ENCODE measurements at places on chromosomes 4 and X.

DNA sequence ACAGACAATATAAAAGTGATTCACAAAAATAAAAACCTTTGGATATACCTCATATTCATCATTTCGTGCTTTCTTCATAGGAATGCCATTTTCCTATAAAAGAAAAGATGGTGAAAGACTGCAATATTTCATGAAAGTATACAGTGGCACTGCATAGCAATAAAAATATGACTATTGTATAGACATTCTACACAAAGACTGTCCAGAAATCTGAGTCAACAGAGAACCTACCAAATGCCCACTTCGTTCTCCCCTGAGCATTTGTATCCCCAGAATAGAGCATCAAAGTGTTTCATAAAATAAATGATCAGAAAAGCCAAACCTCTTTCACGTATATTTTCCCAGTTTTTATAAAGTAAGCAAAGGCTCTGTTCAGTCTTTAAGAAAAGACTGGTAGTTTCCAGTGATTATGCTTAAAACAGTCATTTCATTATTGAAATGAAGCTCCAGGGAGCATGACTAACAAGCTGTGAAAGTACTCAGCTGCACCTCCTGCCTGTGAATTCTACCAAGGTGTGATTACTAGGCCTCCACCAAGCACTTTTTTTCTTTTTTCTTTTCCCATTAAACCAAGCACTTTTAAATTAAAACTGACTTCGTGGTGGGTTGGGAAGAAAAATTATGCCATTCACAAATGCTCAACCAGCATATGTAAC lies 20.2 kb downstream of the PPA2 start:
- DNase-seq = no peak

DNA sequence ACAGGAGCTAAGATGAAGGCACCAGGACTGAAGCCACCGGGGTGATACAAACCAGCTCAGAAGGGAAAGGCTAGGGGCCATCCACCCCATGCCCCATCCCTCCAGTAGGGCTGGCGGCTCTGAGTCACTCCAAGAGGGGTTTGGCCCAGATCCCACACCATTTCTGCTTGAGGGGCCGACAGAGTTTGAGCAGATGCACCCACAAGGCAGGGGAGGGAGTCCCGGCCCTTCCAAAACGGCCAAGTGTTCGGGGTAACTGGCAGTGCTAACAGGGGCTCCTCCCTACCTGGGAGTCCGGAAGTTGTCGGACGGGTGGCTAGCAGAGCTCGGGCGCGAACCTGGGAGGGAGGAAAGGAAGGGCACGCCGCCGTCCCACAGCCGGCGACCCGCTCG lies 412 bp downstream of the SLC10A3 start:
- DNase-seq = no peak

DNA sequence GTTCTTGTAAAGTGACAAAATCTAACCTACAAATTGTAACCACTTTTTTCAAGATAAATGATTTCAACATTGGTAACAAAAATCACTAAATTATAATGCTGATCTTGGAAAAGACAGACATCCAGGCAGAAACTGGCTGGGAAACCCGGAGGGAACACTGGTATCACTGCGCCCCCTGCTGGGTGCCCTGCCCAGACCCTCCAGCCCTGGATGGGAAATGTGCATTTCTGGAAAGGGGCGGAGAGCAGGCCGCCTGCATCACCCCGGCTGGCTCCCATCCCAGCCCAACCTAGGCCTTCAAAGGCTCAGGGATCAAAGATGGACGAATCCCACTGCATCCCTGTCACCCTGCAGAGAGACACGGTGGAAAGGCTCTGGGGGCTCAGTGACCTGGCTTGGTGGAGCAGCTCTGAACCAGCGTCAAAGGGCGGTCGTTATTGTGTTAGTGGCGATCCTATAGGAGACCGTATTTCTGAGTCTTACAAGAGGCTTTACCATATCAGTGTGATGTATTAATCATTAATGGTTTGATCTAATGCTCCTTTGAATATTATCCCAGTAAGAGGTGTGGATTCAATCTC lies 37.3 kb downstream of the ACOX3 start:
- DNase-seq = peak; percentile 82

DNA sequence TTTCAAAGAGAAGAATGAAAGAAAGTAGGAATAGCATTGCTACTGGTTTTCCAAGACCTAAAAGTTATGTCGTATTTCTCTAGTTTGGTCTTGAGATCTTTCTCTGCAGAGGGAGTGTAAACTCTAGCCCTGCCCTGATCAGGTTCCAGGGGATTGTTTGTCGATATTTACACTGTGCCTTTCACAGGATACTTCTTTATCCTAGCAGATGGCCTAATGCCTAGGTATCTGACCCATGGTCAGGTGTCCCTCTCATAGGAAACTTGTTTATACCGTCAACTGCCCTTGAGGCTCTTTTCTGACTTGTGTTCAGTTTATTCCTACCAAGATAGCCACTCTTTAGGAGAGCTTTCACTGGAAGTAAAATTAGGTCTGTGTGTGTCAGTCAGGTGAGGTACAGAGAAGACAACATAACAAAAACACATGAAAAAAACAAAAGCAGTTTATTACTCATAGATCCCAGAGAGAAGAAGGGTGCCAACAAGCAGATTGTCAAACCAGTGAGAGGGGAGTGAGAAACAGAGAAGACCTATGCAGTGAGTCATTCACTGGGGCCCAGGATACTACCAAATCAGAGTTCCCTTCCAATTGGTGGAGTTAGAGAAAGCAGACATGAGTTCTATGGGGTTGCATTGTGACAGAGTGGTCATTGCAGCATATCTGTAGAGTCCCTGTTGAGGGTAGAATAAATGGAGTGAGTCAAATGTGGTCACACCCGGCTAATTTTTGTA lies 40.6 kb upstream of the THOC2 start:
- no peak for DNase-seq

GRCh38 chr4:97953171-97953941 lies 189.9 kb downstream of the STPG2 start:
- DNase-seq = no peak

- no peak for DNase-seq
Measured at GRCh38 chrX:37314531-37314930, 34.6 kb upstream of the PRRG1 start.

- no peak for DNase-seq
Measured at GRCh38 chr4:5957076-5957475, 61.2 kb downstream of the C4orf50 start.

DNA sequence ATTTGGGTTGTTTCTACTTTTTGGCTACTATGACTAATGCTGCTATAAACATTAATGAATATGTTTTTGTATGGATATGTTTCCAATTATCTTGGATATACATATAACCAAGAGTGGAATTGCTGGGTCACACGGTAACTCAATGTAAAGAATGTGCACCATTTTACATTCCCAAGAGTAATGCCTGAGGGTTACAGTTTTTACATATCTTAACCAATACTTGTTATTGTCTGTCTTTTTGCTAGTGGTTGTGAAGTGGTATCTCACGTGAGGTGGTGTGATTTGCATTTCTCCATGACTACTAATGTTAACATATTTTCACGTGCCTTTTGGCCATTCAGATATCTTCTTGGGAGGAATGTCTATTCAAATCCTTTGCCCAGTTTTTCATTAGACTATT lies 200.3 kb upstream of the MAB21L2 start:
- DNase-seq = no peak

DNA sequence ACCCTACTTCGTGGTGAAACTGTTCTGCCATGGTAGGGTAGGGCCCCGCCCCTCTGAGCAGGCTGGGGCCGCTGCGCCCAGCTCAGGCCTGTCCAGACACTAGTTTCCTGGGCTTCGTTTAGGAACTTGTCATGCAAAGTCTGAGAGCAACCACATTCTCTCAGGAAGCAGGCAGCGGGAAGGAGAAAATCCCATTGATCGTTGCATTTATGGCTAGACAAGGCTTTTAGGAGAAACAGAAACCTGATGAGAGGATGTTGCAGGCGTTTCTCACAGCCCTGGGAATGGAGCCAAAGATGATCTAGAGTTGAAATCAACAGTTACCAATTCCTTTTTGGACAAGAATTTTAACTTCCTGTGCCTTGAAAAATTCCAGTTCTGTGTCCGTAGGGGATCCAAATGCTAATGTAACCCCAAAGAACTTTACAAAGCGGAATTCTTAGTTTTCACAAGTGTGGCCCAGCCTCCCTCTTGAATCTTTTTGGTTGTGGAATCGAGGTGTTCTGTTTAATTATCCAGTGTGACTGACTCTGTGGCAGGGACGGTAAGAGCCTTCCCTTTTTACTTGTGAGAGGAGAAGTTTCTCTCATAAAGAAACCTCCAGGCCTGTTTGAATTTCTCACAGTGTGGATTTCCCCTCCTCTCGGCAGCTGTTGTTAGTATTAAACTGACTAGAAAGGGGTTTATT lies 4.5 kb upstream of the CXCL9 start:
- DNase-seq = no peak

DNA sequence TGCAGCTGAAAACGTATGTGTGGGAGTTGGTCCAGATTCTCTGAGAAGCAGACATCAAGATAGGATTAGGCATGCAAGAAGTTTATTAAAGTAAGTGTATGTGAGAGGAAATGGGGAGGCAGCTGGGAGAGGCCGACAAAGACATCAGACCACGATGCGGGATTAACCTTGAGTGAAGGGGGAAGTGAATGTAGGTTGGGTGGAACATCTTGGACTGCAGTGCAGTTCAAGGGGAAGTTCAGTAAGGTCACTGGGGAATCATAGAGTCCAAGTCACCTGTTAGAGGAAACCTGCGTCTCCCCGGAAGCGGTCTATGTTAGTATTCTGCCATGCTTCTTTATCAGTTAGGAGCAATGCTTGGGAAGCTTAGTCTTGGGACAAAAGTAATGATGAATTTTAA lies 22.0 kb downstream of the CXCL8 start:
- DNase-seq = no peak

GRCh38 chrX:20414762-20415445 lies 148.2 kb upstream of the RPS6KA3 start:
- DNase-seq = no peak

Data from WERI-Rb-1 (cell line).